ENCODE measurements at places on chromosomes 6 and 20.
A peak's percentile ranks its signal among the peaks of the same experiment; 100 is the strongest.

GRCh38 chr6:166540631-166541331 is 45.7 kb downstream of the RAMACL start:
- peak; percentile 60 for DNase-seq

DNA sequence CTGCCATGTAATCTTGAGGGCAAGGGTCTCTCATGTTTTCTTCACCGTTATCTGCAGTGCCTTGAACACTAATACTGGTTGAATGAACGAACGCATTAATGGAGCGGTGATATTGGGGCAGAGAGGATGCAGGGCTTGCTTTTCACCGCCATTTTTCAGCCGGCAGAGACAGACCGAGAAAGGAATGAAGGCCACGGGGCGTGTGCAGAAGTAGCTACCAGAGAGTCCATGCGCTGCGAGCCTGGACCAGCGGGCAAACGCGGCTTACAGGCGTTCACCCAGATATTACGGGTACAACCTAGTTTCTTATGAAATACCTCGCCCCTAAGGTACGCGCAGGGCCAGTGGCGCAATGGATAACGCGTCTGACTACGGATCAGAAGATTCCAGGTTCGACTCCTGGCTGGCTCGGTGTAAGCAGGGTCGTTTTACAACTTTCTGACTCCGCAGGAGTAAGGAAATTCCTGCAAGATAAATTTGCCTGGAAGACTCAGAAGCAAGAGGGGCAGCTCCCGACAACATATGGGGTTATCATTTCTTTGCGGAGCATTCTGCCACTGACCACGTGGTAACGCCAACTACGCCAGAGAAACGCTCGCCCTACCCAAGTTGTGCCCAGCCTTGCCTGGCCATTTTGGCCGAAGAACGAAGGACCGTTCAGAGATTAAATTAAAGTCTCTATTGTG is 863 bp upstream of the HMGN4 start:
- peak; percentile 82 for DNase-seq

DNA sequence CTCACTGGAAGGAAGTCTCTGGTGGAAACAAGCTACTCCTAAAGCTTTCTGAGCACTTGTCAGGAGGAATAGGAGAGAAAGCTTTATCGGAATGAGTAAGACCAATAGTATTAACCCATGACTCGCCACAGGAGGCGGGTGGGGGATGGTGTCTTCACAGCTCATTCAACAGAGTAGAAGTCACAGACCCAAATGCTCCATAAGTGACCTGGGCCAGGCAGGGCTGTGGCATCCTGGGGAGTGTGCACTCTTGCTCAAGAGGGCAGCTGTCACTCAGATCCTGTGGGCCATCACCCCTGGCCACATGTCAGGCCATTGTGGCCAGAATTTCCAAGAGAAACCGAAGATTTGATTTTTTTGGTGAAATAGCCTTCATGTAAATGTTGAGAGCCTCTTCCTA is 116.0 kb downstream of the SYCP2 start:
- no peak for DNase-seq

DNA sequence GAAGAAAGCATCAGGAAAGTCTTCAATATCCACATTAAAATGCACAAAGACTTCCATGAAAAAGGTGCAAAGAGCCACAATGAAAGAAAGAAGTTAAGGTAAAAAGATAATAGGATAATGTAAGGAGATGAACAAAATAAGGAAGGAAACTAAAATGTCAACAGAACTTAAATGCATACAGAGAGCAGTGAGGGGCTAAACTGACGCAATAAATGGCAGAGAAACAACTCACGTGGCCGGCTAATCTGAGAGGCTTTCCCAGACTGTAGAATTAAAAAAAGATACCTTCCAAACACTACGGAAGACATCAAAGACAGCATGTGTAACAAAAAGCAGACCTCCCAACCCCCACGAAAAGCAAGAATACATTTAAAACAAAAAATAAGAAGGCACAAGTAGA is 73.7 kb downstream of the GMDS start:
- DNase-seq = no peak

GRCh38 chr6:37820718-37821079 is 1.2 kb downstream of the ZFAND3 start:
- no peak for DNase-seq

- no peak for DNase-seq
Observed at GRCh38 chr6:137092018-137092417, 47.3 kb upstream of the IL20RA start.

DNA sequence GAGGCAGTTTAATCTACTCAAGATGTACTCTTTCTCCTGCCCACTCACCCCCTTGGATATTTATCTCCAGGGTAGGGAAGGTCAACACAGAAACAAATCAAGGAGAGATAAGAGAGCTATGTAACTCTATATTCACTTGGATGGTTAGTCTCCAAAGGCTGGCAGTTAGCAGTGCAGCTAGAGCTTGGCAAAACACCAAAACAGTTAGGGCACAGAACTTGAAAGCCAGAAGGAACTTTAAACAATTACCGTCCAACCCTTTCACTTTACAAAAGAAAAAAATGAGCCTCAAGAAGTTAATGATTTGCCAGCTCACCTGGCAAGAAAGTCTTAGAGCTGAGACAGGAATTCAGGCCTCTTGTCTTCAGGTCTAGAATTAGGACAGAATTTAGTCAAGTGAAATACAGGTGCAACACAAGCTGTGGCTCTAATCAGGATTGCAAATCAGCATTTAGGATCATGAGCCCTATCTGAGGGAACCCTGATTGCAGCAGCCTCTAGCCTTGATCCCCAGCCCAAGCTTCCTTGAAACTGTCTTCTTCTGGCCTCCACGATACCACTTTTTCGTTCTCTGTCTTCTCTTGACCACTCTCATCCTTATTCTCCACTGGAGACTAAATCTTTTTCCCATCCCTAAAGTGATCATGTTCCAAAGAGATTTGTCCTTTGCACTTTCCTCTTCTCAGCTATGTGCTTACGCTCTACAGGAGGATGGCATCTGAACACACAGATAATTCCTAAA is 14.9 kb downstream of the NEDD9 start:
- no peak for DNase-seq

DNA sequence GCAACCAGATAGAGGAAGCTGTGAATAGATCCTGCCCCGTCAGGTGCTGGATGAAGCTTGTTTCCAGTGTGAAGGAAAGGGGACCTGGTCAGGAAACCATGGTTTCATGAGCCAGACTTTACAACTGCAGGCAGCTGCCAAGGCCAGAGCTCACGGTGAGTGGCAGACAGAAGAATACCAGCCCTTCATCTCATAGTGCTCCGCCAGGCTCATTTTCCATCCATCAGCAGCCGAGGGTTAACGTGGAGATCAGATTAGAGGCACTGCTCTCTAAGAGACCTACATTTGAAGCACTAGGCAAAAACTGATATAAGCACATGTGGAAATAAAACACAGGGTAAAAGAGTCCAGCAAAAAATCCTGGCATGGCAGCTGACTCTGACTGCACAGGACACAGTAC is 172.4 kb downstream of the CD24 start:
- DNase-seq = no peak

DNA sequence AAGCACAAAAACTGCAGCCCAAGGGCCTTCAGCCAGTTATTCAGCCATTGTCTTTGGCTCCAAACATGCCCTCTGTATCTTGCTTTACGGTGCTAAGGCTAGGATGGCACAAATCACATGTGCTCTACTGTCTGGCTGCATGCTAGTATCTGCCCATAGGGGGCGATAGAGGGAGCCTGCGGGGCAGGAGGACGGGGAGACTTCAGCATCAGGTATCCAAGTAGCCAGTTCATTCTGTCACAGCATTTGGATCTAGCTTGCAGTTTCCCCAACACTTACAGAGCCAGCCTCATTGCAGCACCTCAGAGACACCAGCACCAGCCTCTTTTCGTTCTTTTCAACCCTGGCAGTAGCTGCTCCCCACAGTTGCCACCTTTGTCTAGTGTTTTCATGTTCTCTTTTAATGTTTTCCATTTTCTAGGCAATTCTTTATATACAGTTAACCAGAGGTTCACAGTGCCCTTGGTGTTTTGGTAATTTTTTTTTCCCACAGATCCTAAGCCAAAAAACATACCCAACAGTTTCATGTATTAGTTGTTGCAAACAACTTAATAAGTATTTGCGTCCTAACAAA is 705.9 kb downstream of the PTPRT start:
- no peak for DNase-seq

DNA sequence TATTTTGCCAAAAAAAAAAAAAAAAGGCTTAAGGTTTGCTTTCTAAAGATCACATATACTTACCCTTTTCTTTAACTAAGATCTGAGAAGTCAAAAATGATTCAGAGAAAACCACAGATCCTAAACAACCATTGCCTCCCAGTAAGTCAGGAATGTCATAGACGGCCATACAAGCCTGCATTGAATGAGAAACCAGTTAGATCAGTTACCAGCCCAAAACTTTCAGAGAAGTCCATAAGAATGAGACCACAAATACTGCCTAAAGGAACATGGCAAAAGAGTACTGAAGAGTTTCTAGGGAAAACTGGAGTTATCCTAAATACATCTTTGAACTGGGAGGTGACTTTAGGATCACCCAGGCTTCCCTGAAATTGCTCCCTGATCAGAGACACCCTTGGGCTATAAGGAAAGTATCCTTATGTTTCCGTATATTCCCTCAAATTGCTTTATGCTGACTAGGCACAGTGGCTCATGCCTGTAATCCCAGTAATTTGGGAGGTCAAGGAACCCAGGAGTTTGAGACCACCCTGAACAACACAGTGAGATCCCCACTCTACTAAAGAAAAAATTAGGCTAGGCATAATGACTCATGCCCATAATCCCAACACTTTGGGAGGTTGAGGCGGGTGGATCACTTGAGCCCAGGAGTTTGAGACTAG is 79.4 kb upstream of the SLC4A11 start:
- no peak for DNase-seq

DNA sequence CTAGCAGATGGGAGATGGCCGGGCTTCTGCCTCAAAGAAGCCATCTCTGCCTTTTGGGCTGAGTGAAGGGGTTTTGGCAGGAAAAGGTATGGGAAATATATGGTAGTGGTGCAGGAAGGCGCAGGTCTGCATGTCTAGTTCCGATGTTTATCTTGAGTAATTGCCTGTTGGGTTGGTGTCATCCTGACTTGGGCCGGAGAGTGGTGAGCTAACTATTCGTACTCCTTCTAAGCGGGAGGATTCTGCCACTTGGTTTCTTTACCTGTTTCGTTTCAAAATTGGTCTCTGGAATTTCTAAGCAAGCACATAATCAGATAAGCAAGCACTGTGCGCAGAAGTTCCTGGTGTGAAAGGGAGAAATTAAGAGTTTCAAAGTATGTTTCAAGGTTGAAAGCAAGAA is 229.6 kb downstream of the SAMD5 start:
- no peak for DNase-seq

- no peak for DNase-seq
Observed at GRCh38 chr6:40723967-40724366, 136.8 kb upstream of the LRFN2 start.

GRCh38 chr6:71982389-71982788 is 96.0 kb downstream of the RIMS1 start:
- no peak for DNase-seq

GRCh38 chr20:39259010-39259803 is 297.1 kb downstream of the DHX35 start:
- no peak for DNase-seq

GRCh38 chr20:45963059-45964005 is 8.7 kb downstream of the ZNF335 start:
- DNase-seq = no peak

GRCh38 chr6:61168878-61169277 is 1117.1 kb downstream of the KHDRBS2 start:
- no peak for DNase-seq

GRCh38 chr6:40232698-40233097 is 298.4 kb upstream of the MOCS1 start:
- no peak for DNase-seq

DNA sequence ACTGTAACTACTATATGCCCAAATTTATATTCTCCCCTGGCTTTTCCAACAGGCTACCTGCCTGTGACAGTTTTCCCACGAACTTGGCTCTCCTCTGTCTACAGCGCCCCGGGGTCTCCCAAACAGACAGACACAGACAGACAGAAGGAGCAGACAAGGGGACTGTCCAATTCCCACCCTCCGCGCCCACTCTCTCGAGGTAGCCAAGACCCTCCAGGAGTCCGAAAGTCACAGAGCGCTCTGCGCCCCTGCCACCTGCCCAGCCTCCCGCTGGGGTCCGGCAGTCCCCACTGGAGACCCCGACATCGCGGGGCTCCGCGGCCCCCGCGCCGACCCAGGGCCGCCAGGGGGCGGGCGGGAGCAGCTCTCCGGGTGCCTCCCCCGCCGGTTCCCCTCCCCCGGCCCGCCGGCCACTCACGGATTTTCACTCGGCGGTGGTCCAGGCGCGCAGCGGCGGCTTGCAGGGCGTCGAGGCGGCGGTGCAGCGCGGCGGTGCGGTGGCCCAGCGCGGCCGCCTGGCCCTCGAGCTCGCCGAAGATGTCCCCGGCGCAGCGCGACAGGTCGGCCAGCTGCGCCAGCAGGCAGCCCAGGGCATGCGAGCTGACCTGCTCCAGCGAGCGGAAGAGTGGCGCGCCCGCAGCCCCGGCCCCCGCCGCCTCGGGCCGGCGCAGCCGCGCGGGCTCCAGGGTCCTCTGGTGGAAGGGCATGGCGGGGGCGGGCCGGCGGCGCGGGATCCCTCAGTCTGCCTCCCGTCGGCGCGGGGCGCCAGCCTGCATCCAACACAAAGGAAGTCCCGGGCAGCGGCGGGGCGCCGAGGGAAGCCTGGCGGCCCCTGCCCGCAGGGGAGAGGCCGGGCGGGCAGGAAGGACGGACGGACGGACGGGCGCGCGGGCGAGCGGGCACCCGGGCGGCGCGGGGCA is 81.3 kb upstream of the CCDC28A start:
- DNase-seq = peak; percentile 34

- no peak for DNase-seq
Observed at GRCh38 chr20:19026901-19027644, 185.4 kb upstream of the SLC24A3 start.

GRCh38 chr6:43746071-43746470 is 23.9 kb upstream of the VEGFA start:
- DNase-seq = no peak

DNA sequence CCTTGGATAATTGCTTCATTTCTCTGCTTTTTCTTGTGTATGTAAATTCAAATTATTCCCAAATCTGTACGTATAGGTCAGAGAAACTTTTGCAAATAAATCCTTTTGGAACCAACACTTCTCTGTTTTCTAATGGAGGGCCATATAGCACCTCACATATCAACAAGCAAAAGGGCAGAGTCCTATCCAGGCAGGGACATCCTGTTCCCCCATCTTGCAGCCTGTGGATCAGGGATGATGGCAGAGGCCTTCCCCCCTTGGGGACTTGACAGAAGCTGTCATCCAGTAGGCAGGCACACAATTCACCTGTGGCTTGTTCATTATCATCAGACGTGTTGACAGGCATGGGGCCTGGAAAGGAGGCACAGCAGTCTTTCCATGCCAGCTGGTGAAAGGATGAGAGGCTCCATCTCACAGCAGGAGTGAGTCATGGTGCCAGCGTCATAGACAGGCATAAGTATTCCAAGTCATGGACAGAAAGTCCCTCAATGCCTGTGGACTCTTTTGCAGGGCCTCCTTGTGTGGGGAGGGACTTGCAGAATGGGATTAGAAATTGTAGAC is 31.8 kb upstream of the PLEKHG1 start:
- DNase-seq = no peak

Measured in activated effector memory CD4-positive, alpha-beta T cell treated with Interleukin-2 at 50 U/mL for 16 hours (primary cell).